Natural killer cell (primary cell): ENCODE measurements at places on chromosomes 5 and 9.

DNA sequence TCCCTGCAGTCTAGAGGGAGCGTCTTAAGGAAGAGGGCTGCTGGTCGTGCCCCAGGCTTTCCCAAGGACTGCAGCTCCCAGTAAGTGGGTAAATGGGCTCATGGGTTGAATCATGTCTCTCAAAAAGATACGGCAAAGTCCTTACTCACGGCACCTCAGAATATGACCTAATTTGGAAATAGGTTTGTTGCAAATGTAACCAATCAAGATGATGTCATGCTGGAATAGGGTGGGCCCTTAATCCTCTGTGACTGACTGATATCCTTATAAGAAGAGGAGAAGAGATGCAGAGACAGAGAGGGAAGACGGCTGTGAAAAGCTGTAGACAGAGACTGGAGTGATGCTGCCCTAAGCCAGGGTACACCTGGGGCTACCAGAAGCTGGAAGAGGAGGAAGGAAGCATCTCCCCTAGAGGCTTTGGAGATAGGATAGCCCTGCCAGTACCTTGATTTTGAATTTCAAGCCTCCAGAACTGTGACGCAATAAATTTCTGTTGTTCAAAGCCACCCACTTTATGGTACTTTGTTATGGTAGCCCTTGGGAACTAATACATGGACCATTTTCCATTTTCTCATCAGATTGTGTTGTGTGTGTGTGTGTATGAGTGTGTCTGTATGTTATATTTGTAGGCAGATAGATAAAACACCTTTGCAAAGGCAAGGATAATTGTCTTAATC, 15.0 kb downstream of the GALNT10 start:
- H3K4me1 ChIP-seq, result peaks cover 22% of the 10 kb centered on the region
- H3K36me3 ChIP-seq, result peaks cover 4% of the 10 kb centered on the region
- no peaks in the 10 kb centered on the region for H3K27me3 ChIP-seq
- no peak overlapping the region for H3K4me3 ChIP-seq

DNA sequence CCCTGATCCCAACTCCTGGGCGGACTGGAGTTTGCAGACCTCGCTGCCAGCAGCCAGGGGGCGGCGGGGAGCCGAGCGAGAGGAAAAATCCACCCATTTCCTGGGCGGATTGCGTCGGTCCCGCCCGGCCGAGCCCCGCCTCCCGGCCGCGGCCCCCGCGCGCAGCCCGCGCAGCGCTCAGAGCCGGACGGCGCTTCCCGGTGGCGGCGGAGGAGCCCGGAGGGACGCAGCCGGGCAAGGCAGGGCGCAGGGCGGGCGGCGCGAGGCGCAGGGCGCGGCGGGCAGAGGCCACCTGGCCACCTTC, at the start of gene OLFM1:
Gene OLFM1 (plus strand): TSS at position 180 of the 304 bp plus-strand sequence. CDS start 322 bp downstream, outside the sequence.
- H3K27me3 ChIP-seq, result peaks cover 15% of the 10 kb centered on the region
- H3K27ac ChIP-seq, result no peak within 1 kb of the TSS
- no peak within 1 kb of the TSS for H3K4me3 ChIP-seq
- H3K4me1 ChIP-seq, result no peaks in the 10 kb centered on the region
- no peak for DNase-seq

DNA sequence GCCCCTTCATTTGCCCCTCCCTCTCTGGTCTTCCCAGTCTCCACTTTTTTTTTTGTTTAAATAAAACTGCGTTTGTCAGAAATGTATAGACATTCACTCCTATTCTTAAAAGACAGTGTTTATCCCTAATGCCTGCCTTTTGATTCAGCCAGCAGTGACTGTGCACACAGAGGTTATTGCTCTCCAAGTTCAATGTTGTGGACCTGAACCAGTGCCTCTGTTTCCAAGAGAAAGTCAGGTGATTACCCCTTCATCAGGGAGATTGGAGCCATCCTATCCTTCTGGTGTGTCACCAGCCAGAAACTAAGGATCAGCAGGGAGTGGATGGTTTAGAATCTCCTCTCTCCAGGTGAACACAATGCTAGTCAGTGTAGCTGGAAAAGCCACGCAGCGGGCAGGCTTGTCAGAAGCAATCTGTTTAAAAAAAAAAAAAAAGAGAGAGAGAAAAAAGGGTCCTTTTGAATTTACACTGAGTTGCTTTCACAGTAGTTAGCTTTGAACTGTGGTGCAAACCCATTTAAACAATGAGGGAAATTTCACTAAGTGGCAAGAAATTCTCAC, 167.5 kb upstream of the DMRT1 start:
- no peaks in the 10 kb centered on the region for H3K36me3 ChIP-seq
- no peak overlapping the region for H3K27ac ChIP-seq
- H3K27me3 ChIP-seq, result no peaks in the 10 kb centered on the region
- no peak for DNase-seq
- H3K4me1 ChIP-seq, result no peaks in the 10 kb centered on the region

DNA sequence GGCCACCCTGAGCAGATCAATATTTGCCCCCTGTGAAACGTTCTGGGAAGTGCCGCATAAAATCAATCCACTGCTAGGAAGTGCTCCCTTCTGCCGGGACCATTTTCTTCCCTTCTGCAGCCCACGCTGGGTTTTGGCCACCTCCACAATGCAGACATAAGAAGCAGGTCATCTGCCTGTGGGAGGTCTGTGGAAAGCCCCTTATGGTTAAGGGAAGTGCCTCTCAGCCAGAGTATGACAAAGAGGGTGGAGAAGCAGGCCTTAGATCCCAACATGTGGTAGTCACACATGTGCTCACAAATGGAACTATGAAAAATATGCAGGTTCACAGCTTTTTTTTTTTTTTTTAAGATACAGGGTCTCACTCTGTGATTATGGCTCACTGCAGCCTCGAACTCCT, 82.8 kb downstream of the SLC1A3 start:
- peaks cover 4% of the 10 kb centered on the region for H3K27me3 ChIP-seq
- no peak for DNase-seq
- H3K4me3 ChIP-seq, result no peak overlapping the region
- H3K36me3 ChIP-seq, result no peaks in the 10 kb centered on the region
- no peak overlapping the region for H3K27ac ChIP-seq

GRCh38 chr9:106879439-106879882, 16.5 kb downstream of the ZNF462 start:
- no peak overlapping the region for H3K27ac ChIP-seq
- H3K4me3 ChIP-seq, result no peak overlapping the region
- DNase-seq, result no peak

- no peaks in the 10 kb centered on the region for H3K4me1 ChIP-seq
- DNase-seq, result no peak
- H3K27me3 ChIP-seq, result no peaks in the 10 kb centered on the region
- no peak overlapping the region for H3K27ac ChIP-seq
Observed at GRCh38 chr5:27818888-27819287, 780.5 kb upstream of the CDH9 start.

- H3K27ac ChIP-seq, result no peak overlapping the region
- no peak overlapping the region for H3K4me3 ChIP-seq
- H3K4me1 ChIP-seq, result no peaks in the 10 kb centered on the region
Observed at GRCh38 chr9:128798896-128799295, 11.8 kb downstream of the TBC1D13 start.

- no peak overlapping the region for H3K27ac ChIP-seq
- H3K27me3 ChIP-seq, result no peaks in the 10 kb centered on the region
- H3K4me1 ChIP-seq, result no peaks in the 10 kb centered on the region
Observed at GRCh38 chr5:77168879-77169244, 41.6 kb upstream of the PDE8B start.

DNA sequence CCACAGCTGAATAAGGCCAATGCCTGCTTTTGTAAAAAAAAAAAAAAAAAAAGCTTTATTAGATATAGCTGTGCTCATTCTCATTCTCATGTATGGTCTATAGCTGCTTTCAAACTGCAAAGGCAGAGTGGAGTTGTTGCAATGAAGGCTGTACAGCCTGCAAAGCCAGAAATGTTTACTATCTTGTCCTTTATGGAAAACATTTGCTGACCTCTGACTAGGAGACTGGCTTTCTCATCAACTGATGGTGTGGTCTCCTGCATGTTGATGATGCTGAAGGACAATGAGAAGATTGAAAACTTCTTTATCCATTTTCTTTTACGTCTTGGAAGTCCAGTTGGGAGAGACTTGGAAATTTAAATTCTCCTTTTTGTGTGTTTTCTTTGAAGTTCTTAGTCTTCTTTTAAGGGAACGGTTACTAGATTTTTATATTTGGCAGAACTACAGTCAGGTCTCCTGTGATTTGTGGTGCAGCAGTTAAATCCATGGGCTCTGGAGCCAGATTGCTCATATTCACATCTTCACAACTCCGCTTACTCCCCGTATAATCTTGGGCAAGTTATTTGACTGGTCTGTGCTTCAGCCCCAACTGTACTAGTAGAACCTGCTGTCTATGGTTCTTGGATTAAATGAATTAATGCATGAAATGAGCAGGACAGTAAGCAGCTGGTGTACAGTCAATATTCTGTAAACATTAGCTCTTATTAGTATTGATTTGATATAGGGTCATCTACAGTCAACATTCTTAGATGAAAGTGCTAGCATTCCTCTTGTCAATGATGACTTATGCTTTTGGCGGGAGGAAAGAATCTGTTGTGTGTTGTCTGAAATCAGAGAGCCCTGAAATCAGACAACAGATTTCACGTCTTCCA, 39.7 kb upstream of the BASP1 start:
- no peaks in the 10 kb centered on the region for H3K4me1 ChIP-seq
- no peak overlapping the region for H3K4me3 ChIP-seq
- no peak for DNase-seq
- no peak overlapping the region for H3K27ac ChIP-seq

GRCh38 chr5:9347032-9347431, 198.8 kb downstream of the SEMA5A start:
- no peaks in the 10 kb centered on the region for H3K4me1 ChIP-seq
- no peak overlapping the region for H3K27ac ChIP-seq
- DNase-seq, result no peak
- H3K27me3 ChIP-seq, result no peaks in the 10 kb centered on the region

DNA sequence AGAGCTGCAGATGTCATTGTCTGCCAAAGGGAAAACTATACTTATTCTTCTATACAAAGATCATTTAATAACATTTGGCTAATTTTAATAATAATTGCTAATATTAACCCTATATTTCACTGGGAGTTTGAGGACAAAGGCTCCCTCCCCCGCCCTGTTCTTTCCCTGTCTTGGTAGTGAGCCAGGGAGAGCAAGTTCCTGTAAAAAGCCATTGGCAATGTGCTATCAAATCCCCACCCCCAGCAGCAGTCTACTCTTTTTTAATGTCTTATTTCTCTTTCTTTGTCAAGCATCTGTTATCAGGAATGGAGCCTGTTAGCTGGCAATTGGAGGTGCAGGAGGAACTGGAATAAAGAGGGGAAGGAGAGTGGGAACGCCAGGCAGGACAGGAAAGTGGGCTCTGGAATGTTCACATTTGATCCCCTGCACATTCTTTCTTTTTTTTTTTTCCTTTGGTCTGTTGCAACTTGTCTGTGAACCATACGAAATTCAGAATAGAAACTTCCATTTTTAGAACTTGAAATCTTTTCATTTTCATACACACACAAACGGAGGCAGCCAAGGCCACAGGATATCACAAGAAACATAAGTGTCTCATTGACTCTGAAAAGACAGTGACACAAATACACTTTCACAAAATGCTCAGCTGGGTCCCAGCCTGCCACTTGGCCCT, 664.8 kb upstream of the ZNF608 start:
- no peak overlapping the region for H3K27ac ChIP-seq
- peaks cover 3% of the 10 kb centered on the region for H3K4me1 ChIP-seq
- H3K4me3 ChIP-seq, result no peak overlapping the region
- H3K36me3 ChIP-seq, result no peaks in the 10 kb centered on the region
- no peak for DNase-seq

- H3K27ac ChIP-seq, result no peak overlapping the region
- no peaks in the 10 kb centered on the region for H3K36me3 ChIP-seq
- no peaks in the 10 kb centered on the region for H3K4me1 ChIP-seq
- no peaks in the 10 kb centered on the region for H3K27me3 ChIP-seq
- no peak overlapping the region for H3K4me3 ChIP-seq
- no peak for DNase-seq
Observed at GRCh38 chr5:51685419-51685818, 302.2 kb downstream of the ISL1 start.

- H3K27me3 ChIP-seq, result no peaks in the 10 kb centered on the region
- no peak for DNase-seq
- no peaks in the 10 kb centered on the region for H3K4me1 ChIP-seq
- no peak overlapping the region for H3K27ac ChIP-seq
- no peak overlapping the region for H3K4me3 ChIP-seq
Observed at GRCh38 chr5:39992617-39993202, 567.9 kb upstream of the DAB2 start.

DNA sequence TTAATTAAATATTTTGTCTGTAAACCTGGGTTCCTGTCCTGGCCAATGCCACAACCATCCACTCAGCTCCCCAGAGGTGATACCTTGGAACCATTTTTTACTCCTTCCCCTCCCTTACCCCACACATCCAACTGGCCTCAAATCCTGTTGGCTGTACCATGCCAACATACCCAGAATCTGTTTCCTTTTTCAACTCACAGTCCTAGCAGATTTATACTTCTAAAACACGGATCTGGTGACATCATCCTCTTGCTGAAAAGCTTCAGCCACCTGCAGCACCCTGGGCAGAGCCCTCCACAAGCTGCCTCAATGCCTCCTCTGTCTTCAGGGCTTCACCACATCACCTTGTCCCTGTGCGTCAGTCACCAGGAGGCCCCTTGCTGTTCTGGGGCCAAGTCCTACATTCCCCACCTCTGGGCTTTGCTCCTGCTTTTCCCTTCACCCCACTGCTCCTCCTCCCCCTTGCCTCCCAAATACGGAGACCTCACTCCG, 14.9 kb downstream of the SEMA6A start:
- no peak overlapping the region for H3K4me3 ChIP-seq
- no peaks in the 10 kb centered on the region for H3K27me3 ChIP-seq
- H3K4me1 ChIP-seq, result no peaks in the 10 kb centered on the region
